ENCODE measurements at places on chromosomes 4 and X.

DNA sequence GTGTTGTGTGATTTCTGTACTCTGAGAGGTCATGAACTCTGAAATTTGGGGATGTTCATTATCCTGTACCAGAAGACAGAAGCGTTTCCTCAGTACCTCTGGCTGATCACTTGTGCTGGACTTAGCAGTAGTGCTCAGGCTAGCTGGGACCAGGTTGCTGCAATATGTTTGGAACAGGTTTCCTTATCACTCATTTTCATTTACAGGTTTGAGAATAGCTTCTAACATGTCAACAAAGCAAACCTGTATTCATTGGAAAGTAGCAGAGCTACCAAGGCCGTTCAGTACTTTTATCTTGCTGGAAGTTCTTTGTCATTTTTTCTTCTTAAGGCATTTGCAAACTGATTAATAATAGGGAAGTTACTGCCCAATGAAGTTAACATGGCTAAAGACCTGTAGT, 242.9 kb upstream of the ANKRD50 start:
- no peak for DNase-seq

DNA sequence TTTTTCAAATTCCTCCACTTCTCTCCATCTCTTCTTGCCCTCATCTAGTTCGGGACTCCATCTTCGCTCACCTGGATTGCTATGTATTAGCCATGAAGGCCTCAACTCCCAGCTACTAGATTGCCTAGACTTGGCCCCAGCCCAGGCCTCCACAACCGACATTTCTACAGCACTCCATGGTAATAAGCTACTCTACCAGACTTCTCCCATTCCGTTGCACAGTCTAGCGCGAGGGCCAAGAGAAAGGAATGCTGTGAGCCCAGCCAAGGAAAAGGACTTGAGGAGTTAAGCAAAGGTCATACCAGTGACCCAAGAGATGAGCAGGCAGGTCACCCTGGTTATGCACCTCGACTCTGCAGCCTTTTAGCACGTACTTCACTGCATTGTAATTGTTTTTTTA, 75.6 kb downstream of the SOWAHB start:
- DNase-seq: no peak

DNA sequence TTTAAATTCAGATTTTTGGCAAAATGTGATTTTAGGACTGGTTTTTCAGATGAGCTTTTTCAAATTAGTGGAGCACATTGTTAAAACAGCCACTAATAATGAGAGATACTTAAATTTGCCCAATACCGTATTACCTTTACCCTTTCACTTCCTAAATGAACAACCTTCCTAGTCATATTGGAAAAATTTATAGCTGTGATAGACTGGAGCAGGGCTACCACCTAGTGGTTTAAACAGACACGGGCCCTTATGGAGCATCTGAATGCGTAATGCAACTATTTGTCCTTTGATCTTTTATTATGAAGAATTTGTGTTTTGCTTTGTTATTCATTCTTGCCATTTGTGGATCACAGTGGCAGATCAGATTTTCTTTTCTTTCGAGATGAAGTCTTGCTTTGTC, 72.7 kb downstream of the KDM6A start:
- DNase-seq: no peak

- no peak for DNase-seq
Observed at GRCh38 chr4:57103051-57103450, 7.1 kb downstream of the IGFBP7 start.

- DNase-seq: no peak
Observed at GRCh38 chr4:166481055-166481454, 608.0 kb downstream of the TLL1 start.
